Neural crest cell (in vitro differentiated cells): ENCODE measurements at places on chromosomes 1 and 21. TPM values are rescaled to one million over a fixed set of nuclear protein-coding genes. Genes with fewer than 3 reads are reported as not detected.

- DNase-seq, result no peak
- H3K36me3 ChIP-seq, result peaks cover 14% of the 10 kb centered on the region
- no peak overlapping the region for H3K4me3 ChIP-seq
- H3K27ac ChIP-seq, result peak overlapping the region; percentile 10
Observed at GRCh38 chr1:222224156-222224555, 323.7 kb downstream of the HHIPL2 start.

DNA sequence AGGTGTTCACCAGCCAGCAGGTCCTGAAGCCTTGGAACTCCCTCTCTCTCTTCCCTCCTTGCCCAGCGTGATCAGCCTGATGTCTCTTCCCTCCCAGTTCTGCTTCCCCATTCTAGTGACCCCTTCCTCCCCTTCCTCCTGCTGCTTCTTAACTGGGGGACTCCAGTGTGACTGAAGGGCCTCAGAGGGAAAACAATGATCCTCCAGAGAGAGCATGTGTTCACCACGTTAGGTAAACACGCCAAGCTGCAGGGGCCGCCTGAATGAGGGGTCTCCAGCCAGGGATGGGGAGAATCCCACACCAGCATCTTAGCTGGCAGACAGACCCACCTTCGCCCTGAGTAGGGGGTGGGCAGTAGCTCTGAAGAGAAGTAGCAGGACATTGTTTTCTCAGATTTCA is 124.8 kb downstream of the TMEM53 start:
- DNase-seq, result no peak
- H3K27me3 ChIP-seq, result peaks cover 70% of the 10 kb centered on the region
- H3K4me1 ChIP-seq, result peaks cover 16% of the 10 kb centered on the region
- H3K27ac ChIP-seq, result no peak overlapping the region
- H3K36me3 ChIP-seq, result no peaks in the 10 kb centered on the region

DNA sequence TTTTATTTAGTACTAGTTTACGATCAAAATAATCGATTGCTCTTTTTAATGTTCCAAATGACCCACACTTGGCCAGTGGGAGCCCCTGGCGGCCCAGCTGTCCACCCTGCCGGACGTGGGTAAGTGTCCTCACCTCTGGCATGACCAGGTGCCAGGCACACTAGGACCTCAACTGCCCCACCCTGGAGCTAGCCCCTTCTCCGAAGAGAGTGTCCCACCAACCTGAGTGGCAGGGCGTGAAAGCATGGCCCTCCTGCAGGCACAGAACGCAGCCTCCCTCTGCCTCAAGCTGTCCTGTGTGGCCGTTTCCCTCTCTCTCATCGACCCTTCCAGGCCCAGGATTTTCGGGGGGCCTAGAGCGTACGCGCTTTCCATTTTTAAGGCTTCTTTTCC is 32.9 kb upstream of the AGPAT3 start:
- peaks cover under 1% of the 10 kb centered on the region for H3K27me3 ChIP-seq
- H3K27ac ChIP-seq, result no peak overlapping the region
- H3K4me1 ChIP-seq, result no peaks in the 10 kb centered on the region
- H3K36me3 ChIP-seq, result no peaks in the 10 kb centered on the region
- H3K4me3 ChIP-seq, result no peak overlapping the region

GRCh38 chr21:31660259-31660565 is 719 bp downstream of the SOD1 start:
- H3K27me3 ChIP-seq, result no peaks in the 10 kb centered on the region
- peaks cover 43% of the 10 kb centered on the region for H3K4me1 ChIP-seq
- H3K27ac ChIP-seq, result peak overlapping the region; percentile 21

DNA sequence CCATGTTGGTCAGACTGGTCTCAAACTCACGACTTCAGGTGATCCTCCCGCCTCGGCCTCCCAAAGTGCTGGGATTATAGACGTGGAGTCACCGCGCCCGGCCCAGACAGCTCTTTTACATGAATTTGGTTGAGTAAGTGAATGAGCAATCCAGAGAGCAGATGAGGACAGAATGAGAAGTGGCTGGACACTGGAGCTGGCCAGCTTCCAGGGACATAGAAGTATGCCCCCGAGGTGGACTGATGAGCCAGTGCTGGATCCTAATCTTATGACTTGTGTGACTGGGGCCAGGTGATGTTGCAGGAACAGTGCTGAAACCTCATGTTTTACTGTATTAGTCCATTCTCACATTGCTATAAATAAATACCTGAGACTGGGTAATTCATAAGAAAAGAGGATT is 35.9 kb upstream of the KANK4 start:
- peak overlapping the region; percentile 85 for H3K27ac ChIP-seq
- no peak for DNase-seq
- no peak overlapping the region for H3K4me3 ChIP-seq
- no peaks in the 10 kb centered on the region for H3K36me3 ChIP-seq
- peaks cover 24% of the 10 kb centered on the region for H3K4me1 ChIP-seq

- no peak overlapping the region for H3K4me3 ChIP-seq
- no peak for DNase-seq
- no peaks in the 10 kb centered on the region for H3K36me3 ChIP-seq
- H3K4me1 ChIP-seq, result peaks cover 16% of the 10 kb centered on the region
- no peaks in the 10 kb centered on the region for H3K27me3 ChIP-seq
Observed at GRCh38 chr1:62425041-62425440, 11.8 kb upstream of the USP1 start.

GRCh38 chr1:227729144-227729880 is 5.8 kb downstream of the JMJD4 start:
- peak overlapping the region; percentile 88 for H3K4me3 ChIP-seq
- H3K27ac ChIP-seq, result no peak overlapping the region
- DNase-seq, result no peak
- H3K4me1 ChIP-seq, result peaks cover 37% of the 10 kb centered on the region
- no peaks in the 10 kb centered on the region for H3K36me3 ChIP-seq

GRCh38 chr1:222543817-222544216 is 4.1 kb downstream of the HHIPL2 start:
- H3K27ac ChIP-seq, result no peak overlapping the region
- no peak overlapping the region for H3K4me3 ChIP-seq
- peaks cover 6% of the 10 kb centered on the region for H3K27me3 ChIP-seq
- H3K4me1 ChIP-seq, result peaks cover 4% of the 10 kb centered on the region
- H3K36me3 ChIP-seq, result no peaks in the 10 kb centered on the region
- DNase-seq, result no peak

GRCh38 chr1:179195376-179195775 is 34.1 kb downstream of the ABL2 start:
- no peaks in the 10 kb centered on the region for H3K27me3 ChIP-seq
- DNase-seq, result no peak
- no peak overlapping the region for H3K27ac ChIP-seq
- no peaks in the 10 kb centered on the region for H3K36me3 ChIP-seq
- H3K4me3 ChIP-seq, result no peak overlapping the region
- H3K4me1 ChIP-seq, result peaks cover 4% of the 10 kb centered on the region

DNA sequence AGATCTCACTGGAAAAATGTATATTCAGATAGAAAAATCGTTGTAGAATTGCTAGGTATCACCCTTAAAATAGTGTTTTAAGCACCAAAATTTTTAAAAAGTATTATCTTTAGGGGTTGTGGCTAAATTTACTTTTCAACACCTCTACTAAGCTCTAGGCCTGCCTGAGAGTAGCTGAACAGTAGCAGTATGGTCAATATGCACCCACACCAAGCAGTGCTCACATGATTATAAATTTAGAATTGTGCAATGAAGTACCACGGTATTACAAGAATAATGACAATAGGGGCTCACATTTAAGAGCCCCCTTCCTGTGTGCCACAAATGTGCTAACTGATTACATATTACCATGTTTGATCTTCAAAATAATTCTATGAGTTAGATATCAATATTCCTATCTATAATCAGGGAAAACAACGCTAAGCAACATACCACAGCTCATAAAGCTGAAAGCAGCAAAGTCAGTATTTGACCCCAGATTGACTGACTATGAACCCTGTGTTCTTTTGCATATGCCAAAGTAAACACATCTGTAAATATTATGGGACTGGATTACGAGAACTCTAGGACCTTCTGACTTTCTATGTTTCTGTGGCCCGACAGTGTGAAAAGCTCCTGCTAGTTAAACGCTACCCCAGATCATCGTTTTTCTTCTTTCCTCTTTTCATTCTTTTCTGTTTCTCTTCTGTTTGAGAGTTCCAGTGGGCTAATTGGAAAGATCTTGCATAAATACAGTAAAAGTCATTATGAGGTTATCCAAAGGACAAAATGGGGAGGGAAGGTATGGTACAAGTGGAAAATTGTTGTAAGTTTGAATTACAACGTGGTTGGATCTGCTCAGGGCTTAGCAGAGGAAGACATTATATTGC is 201.1 kb upstream of the C1orf87 start:
- no peaks in the 10 kb centered on the region for H3K27me3 ChIP-seq
- H3K4me1 ChIP-seq, result no peaks in the 10 kb centered on the region
- H3K4me3 ChIP-seq, result no peak overlapping the region
- no peaks in the 10 kb centered on the region for H3K36me3 ChIP-seq
- DNase-seq, result no peak

- no peak overlapping the region for H3K4me3 ChIP-seq
- H3K4me1 ChIP-seq, result no peaks in the 10 kb centered on the region
- DNase-seq, result no peak
Observed at GRCh38 chr1:19177811-19178210, 32.3 kb downstream of the UBR4 start.

DNA sequence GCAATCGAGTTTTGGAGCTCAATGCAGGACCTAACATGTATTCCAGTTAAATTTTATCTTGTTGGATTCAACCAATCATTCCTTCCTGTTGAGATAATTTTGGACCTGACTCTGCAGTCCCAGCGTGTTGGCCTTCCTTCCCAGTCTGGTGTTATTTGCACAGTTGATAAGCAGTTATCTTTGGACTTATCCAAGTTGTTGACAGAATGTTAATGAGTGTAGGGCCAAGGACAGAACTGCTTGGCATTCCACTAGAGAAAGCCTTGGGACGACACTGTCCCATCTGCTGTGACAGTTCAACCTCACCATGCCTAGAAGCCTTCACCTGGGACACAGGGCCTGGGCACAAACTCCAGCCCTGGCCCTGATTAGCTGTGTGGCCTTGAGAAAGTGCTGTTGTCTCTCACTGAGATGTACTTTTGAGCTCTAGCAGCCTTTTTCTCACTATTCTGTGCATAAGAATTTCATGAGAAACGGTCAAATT is 104.1 kb upstream of the SLC25A33 start:
- DNase-seq, result no peak
- H3K4me3 ChIP-seq, result no peak overlapping the region
- peaks cover 42% of the 10 kb centered on the region for H3K4me1 ChIP-seq
- H3K27me3 ChIP-seq, result no peaks in the 10 kb centered on the region
- H3K27ac ChIP-seq, result no peak overlapping the region

GRCh38 chr1:3910857-3911845 is 11.1 kb upstream of the C1orf174 start:
- no peaks in the 10 kb centered on the region for H3K36me3 ChIP-seq
- H3K4me1 ChIP-seq, result peaks cover 16% of the 10 kb centered on the region
- peak; percentile 87 for DNase-seq

DNA sequence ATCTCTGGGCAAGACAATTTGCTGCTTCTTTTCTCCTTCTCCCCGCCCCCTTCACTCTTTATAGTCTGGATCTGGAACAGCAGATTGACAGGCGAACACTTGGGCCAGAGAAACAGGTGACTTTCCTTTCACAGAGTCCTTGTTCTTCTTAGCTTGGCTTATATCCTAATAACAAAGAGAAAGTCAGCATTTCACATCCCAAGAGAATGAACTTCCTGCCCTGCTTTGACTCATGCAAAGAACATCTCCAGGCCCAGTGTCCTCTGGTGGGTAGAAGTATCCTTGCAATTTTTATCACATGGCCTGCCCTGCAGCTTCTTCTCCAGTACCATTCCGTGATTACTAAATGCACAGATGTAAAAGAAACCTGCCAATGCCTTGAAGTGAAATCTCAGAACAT is 764.4 kb downstream of the ADGRL2 start:
- no peak for DNase-seq
- no peak overlapping the region for H3K27ac ChIP-seq
- H3K4me3 ChIP-seq, result peak overlapping the region; percentile 28
- no peaks in the 10 kb centered on the region for H3K36me3 ChIP-seq

DNA sequence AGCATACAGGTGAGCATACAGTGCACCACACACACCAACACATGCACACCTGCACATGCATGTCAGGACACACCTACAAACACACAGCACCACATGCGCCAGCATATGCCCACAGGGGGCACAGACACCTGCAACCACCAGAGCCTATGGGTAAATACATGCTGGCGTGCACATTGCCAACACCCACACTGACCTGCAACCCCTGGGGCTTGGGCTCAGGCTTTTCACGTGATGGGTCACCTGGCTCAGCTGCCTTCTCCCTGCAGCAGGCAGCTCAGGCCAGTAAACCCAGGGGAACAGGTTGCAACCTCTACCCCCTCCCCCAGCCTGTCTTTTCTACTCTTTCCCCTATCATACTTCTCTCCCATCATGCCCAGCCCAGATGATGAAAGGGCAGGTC is 8.1 kb downstream of the CD247 start:
- no peak for DNase-seq
- no peak overlapping the region for H3K4me3 ChIP-seq
- no peaks in the 10 kb centered on the region for H3K36me3 ChIP-seq
- H3K27ac ChIP-seq, result no peak overlapping the region

DNA sequence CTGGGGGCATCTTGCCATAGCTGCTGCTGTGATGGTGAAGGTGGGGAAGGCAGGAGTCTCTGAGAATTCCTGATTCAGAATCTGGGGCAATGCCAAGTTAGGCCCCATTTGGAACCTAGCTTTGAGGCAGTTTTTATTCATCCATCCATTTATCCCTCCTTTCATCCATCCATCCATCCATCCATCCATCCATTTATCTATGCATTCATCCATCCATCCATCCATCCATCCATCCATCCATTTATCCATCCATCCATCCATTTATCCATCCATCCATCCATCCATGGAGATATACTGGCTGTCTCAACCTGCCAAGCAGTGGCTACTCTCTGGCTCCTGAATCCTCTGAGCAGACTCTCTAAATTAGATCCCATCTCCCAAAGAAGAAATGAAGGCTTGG is 83.1 kb downstream of the PRDM16 start:
- DNase-seq, result no peak
- no peak overlapping the region for H3K27ac ChIP-seq
- no peak overlapping the region for H3K4me3 ChIP-seq
- no peaks in the 10 kb centered on the region for H3K36me3 ChIP-seq
- H3K27me3 ChIP-seq, result peaks cover 4% of the 10 kb centered on the region

DNA sequence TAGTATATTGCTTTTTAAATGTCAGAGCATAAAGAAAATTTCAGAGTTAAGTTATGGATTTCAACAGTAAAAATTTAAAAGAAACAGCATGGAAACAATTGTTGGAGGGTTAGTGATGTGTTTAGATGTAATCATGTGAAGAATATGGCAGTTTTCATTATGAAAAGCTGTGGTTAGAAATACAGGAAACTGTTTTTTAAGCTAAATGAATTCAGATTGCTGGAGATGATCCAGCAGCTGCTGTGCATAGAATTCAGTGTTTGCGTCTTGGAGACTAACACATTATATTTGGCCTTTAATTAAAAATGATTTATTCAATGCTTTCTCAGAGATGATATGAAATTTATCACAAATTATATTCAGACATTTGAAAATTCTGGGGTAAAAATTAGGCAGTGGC is 273.6 kb upstream of the LRRC7 start:
- H3K4me1 ChIP-seq, result no peaks in the 10 kb centered on the region
- no peaks in the 10 kb centered on the region for H3K27me3 ChIP-seq

FOXO6 gene
- total RNA-seq, result 1.2 and 1.4 TPM in 2 replicates

SLC44A5 gene
- 9.7 and 10.0 TPM in 2 replicates for total RNA-seq

RGS16 gene
- total RNA-seq, result 5.8 and 6.4 TPM in 2 replicates

MMEL1 gene
- 0.51 and 0.84 TPM in 2 replicates for total RNA-seq

HSD3B2 gene
- not detected in 2 replicates for total RNA-seq

RSRP1 gene
- 60.4 and 74.2 TPM in 2 replicates for total RNA-seq

DUSP23 gene
- 13.5 TPM in 2 replicates for total RNA-seq

TGFB2 gene
- total RNA-seq, result 11.4 and 14.0 TPM in 2 replicates

KCNE2 gene
- 0.39 and 0.61 TPM in 2 replicates for total RNA-seq

GUCA2A gene
- total RNA-seq, result not detected in 2 replicates

AGT gene
- 0.16 and 0.26 TPM in 2 replicates for total RNA-seq

HSF2BP gene
- total RNA-seq, result 2.3 and 2.5 TPM in 2 replicates
